ENCODE measurements at places on chromosomes 2 and 18.

GRCh38 chr2:190891372-190891771 lies 10.8 kb downstream of the GLS start:
- DNase-seq: no peak

DNA sequence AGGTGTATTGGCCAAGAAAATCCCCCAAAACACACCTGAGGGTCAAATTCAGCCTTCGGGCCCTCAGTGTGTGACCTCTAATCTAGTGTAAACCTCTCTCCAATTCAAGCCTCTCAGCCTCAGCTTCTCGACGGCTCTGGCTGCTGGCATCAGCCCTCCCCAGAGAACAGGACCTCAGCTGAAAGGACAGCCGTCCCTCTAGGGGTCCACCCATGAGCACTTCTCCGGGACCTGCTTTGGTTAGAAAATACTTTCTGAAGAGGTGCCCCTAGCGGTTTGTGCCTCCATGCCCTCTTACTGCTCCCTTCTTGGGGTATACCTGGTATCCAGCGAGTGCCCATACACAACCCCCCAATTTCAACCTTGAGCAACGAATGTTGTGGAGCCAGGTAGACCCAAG lies 48.8 kb downstream of the INHBB start:
- no peak for DNase-seq

- peak; percentile 58 for DNase-seq
Observed at GRCh38 chr2:119119076-119119785, 39.3 kb downstream of the C1QL2 start.

- DNase-seq: no peak
Observed at GRCh38 chr2:64861452-64862397, 127.5 kb upstream of the SLC1A4 start.

DNA sequence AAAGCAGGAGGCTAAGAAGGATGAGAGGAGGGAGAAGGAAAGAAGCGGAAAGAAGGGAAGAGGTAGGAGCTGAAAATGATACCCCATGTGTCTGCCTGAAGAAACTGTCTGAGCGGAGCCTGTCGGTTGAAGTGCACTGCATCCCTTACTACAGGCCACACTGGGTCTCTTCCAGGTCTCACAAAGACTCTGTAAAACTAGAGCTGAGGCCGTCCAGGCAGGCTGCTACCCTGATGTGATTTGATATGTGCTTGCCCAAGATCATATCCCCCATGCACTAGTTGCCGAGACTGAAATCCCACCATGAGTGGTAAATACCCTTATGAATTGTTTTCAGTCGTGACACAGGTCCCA lies 134.4 kb downstream of the MAIP1 start:
- no peak for DNase-seq

DNA sequence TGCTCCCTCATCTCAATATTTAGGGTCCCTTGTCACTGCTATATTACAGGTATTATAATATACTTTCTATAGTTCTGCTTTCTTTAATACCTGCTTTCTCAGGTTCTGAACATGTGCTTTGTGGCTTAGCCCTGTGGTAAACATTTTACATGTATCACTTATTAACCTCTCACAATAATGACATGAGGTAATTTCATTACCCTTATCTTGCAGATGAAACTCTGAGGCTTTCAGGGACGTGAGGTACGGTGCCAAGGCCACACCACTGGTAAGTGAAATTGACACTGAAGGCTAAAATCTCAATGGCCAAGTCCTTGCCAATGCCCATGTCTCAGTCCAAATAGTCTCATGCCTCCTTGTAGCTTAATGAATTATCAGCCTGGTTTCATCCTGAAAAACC lies 21.7 kb downstream of the LINC00305 start:
- no peak for DNase-seq

GRCh38 chr2:29245742-29246382 lies 130.6 kb downstream of the CLIP4 start:
- no peak for DNase-seq

DNA sequence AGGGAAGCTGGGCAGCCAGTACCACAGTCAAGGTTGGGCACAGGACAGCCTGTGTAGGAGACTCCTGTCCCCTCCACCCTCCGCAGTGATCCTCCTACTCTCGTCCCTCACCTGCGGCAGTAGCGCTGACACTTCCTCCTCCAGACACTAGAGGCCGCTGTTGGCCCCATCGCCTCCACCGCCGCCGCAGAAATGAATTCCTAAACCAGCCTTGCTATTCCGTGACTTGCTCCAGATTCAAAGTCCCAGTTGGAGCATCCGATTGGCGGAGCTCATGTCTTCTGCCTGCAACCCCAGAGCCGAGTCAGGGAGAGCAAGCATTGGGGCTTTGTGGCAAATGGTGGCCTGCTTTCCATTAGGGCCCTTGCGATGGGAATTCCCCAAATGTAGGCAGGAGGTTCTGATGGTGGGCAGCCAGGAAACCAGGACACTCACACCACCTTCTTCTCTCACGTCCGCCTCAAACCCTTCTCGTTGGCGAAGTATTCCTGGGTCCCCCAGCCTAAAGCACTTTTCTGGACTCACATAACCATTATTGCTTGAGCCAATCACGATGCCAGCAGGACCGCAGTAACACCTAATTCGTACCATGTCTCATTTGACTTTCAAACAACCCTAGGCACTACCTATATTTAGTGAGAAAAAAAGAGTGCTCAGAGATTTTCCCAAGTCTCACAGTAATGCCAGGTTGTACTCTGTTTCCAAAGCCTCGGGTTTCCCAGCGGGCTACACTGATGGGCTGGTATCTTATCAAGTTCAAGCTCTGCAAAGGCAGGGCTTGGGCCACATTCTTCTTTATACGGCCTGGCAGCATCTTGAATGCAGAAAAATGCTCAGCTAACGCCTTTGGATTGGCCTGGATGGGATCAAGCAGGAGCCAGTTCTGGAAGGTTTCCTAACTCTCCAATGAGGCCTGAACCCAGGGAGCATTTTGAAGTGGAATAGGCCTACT lies 1.2 kb upstream of the DNAJB2 start:
- DNase-seq: peak; percentile 76

GRCh38 chr2:231597014-231597611 lies 4.4 kb downstream of the TEX44 start:
- no peak for DNase-seq

GRCh38 chr18:45556222-45556621 lies 59.1 kb upstream of the SLC14A2 start:
- peak; percentile 59 for DNase-seq

DNA sequence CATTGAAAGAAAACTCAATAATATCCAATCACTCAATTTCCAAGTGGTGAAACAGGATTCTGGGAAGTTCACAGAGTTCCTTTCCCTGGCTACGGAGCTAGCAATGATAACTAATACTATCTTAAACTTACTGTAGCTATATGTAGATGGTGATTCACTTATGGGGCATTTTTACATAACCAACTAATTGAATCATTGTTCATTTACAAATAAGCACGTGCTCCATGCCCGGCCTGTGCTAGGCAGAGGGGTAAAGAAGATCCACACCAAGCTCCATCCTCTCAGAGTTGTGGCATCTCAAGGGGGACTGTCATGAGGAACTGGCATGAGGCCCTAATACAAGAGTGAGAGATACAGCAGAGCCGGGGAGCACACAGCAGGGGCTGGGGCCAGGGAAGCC lies 176.3 kb downstream of the ANKRD30B start:
- DNase-seq: no peak

- DNase-seq: no peak
Observed at GRCh38 chr2:14647714-14648113, 15.2 kb downstream of the LRATD1 start.

GRCh38 chr2:121790276-121790956 lies 35.0 kb downstream of the TSN start:
- no peak for DNase-seq

GRCh38 chr2:19751631-19752030 lies 150.2 kb downstream of the TTC32 start:
- no peak for DNase-seq

DNA sequence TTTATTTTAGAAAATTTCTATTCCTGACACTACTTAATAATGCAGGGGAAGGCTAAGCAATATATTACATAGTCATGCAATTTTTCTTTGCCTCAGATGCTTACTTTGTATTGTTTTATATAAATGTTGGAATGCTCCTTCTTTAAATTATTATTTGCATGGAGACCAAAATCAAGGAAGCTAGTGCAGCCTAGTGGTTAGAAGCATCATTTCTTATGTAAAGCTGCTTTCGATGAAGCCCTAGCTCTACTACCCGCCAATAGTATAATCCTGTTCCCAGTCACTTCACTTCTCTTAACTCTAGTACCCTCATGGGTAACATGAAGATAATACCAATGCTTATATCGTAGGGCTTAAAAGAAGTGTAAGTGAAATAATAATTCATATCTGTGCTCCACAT lies 198.9 kb downstream of the LRATD1 start:
- no peak for DNase-seq

- no peak for DNase-seq
Observed at GRCh38 chr2:108364676-108365297, 13.0 kb upstream of the SULT1C4 start.

GRCh38 chr2:14577843-14578242 lies 54.7 kb upstream of the LRATD1 start:
- no peak for DNase-seq

GRCh38 chr2:234462218-234462992 lies 34.5 kb downstream of the ARL4C start:
- no peak for DNase-seq

DNA sequence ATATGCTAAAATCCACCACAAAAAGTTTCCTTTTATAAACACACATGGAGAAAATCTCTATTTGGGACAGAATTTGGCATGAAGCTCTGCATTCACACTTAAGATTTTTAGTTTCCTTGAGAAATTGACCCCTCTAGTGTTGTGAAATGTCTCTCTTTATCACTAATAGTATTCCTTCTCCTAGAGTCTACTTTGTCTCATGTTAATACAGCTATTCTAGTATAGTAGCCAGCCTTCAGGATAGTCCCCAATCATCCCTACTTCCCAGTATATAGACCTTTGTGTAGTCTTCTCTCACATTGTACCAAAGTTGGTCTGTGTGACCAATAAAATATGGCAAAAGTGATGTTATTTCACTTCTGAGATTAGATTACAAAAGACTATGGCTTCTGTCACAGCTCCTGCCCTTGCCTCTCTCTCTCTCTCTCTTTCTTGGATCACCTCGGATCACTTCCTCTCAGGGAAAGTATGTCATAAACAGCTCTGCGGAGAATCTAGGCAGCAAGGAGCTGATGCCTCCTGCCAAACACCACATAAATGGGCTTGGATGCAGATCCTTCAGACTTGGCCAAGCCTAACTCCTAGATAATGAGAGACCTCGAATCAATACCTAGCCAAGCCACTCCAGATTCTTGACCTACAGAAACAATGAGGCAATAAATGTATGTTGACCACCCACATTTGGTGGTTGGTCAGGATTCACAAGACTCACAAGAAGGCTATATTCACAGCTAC lies 59.7 kb upstream of the NABP1 start:
- no peak for DNase-seq

DNA sequence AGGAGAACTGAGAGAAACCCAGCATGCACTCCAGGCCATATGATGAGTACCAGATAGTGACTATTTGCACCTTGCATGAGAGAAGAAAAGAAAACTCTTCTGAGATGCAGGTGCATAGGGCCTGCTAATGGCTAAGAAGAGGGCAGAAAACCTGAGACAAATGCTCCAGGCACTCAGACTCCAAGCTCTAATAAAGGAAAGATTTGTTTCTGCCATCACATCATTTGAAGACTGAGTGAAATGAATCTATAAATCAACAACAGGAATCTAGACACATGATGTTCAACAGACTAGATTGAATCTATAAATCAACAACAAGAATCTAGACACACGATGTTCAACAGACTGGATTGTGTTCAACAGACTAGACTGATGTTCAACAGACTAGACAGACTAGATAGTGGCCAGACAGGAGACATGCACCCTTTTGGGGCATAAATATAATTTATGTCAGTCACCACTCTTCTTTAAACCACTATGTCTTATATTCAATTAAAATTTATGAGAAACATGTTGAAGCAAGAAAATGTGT lies 482.7 kb upstream of the UBE2E3 start:
- no peak for DNase-seq

Data from hematopoietic multipotent progenitor cell treated with erythropoietin and hydrocortisone succinate and interleukin-3 and kit ligand, for 8 days (in vitro differentiated cells).